Stimulated activated CD4-positive, alpha-beta T cell treated with anti-CD3 and anti-CD28 coated beads, Interleukin-1b, Interleukin-23, amount 100 ng/mL, for 48 hours (primary cell): ENCODE measurements at places on chromosomes 2 and 18.

DNA sequence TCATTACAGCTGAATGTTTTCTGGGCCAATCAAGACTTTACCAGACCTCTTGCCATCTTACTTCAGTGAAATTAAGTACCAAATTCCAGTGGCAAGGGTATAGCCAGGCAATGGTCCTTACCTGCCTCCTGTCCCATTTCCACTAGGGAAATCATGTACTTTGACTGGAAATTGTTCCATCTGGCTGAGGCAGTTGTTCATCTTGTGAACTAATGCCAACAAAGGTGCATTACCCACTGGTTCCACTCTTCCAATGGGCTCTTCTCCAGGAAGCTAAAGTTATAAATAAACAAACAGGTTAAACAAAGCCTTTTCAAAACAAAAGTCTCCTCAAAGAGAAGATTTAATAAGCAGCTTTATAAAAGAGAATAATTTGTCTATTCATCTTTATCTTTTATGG is 80.7 kb upstream of the DNER start:
- DNase-seq, result no peak

GRCh38 chr2:118091631-118092030 is 3.4 kb downstream of the INSIG2 start:
- DNase-seq, result no peak

DNA sequence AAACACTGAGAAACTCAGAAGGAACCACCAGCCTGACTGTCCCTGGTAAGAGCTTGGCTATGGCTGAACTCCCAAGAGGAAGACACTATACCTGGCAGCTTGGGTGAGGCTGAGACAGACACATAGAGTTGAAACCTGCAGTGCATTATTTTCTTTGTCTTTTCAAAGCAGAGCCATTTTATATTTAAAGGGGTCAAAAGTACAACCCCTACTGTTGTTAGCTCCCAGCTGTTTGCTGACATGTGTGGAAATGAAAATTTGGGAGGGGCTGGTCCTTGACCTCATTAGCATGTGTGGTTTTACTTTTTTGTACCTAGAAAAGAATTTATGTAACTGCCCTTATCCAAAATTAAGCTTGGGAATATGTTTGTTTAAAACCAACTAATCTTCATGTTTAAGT is 309.0 kb downstream of the RPRM start:
- DNase-seq, result no peak

- no peak for DNase-seq
Observed at GRCh38 chr18:49038423-49038822, 87.7 kb upstream of the SMAD7 start.

GRCh38 chr2:232925153-232925820 is 55.2 kb downstream of the SNORC start:
- DNase-seq, result no peak

GRCh38 chr2:170716851-170717598 is 1.9 kb downstream of the SP5 start:
- DNase-seq, result peak; percentile 46

DNA sequence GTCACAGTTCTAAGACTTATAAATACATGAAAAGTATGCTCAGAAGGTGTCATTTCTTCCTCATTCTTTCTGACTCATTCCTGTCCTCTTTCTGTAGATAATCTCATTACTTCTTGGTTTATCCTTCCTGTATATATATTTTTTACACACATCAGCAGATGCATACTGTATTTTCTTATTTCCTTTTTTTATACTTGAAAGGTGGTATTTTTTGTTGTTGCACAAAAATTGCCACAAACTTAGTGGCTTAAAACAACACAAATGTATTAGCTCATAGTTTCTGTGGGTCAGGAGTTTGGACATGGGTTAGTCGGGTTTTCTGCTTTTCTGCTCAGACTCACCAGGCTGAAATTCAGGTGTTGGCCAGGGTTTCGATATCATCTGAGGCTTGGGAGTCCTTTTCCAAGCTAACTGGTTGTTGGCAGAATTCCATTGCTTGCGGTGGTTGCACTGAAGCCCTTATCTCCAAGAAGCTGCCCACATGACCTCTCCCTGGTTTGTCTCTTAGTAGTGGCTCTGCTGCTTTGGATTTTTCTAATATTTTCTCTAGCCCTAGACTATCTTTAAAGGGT is 162.6 kb downstream of the FMNL2 start:
- no peak for DNase-seq

GRCh38 chr2:157856187-157856515 is 20.0 kb downstream of the ACVR1 start:
- no peak for DNase-seq

- DNase-seq, result no peak
Observed at GRCh38 chr2:113218283-113219091, 44.7 kb downstream of the PSD4 start.

DNA sequence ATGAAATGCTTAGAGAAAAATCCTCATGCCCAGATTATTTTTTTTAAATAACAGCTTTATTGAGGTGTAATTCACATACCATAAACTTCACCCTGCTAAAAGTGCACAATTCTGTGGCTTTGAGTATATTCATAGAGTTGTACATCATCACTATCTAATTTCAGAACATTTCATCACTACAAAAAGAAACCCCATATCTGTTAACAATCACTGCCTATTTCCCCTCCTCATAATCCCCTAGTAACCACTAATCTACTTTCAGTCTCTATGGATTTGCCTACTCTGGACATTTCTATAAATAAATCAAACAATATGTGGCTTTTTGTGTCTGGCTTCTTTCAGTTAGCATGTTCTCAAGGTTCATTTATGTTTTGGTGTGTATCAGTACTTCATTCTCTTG is 51.4 kb downstream of the OSBPL1A start:
- no peak for DNase-seq

DNA sequence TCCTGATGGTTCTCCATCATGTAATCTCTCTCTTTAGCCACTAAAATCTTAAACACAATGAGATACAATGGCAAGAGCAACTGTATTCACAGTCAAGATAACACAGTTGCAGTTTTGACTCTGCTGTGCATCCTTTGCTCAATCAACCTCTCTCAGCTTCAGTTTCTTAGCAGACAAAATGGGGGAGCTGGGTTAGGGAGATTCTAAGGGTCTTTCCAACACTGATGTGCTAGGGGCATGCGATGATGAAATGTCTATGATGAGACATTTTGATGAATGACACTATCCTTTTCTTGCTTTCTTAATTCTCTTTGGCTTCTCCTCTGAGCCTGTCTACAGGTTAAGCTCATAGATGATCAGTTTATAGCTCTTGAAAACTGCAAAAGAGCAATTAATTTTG is 1.1 kb downstream of the SERPINB10 start:
- no peak for DNase-seq

GRCh38 chr2:172639823-172640222 is 83.9 kb downstream of the PDK1 start:
- peak; percentile 31 for DNase-seq

GRCh38 chr18:70501358-70501757 is 212.5 kb downstream of the SOCS6 start:
- DNase-seq, result no peak

DNA sequence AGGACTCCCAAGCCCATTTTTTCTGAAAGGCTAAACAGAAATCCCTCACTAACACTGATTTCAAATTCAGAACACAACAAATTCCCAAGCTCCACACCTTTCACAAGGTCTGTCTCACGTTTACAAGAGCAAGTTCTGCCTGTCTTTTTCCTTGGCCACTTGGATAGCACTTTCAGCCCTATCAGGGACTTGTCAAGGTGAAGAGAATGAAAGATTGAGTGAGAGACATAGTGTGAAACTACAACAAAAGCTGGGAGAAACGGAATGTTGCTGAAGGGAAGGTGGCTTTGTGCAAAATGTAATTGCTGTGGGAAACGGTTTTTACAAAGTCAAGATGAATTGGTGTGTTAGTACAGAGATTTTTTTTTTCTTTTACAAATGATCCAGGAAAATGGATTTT is 89.4 kb upstream of the GATA6 start:
- DNase-seq, result no peak

- no peak for DNase-seq
Observed at GRCh38 chr2:141555876-141556470, 574.8 kb downstream of the LRP1B start.

DNA sequence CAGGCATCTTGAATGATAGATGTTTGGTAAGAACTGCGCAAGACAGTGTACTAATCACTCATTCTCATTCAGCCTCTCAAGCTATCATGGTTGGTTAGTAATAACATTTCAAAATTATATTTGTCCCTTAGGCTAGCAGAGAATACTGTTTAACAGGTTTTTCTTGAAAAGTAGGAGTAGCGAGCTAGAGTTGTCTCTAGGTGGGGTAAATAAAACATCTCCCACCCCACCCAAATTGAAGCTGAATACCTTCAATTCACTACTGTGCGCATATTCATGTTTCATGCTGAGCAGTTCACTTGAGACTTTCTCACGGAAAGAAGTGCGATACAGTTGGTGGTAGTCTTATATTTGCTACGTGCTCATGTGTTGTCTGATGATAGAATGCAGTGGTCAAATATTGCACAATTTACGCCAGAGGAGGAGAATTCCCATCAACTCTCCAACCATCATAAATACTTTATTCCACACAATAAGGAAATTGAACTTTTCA is 49.3 kb downstream of the NEDD4L start:
- DNase-seq, result no peak
